ENCODE measurements at places on chromosomes 3 and 15.

DNA sequence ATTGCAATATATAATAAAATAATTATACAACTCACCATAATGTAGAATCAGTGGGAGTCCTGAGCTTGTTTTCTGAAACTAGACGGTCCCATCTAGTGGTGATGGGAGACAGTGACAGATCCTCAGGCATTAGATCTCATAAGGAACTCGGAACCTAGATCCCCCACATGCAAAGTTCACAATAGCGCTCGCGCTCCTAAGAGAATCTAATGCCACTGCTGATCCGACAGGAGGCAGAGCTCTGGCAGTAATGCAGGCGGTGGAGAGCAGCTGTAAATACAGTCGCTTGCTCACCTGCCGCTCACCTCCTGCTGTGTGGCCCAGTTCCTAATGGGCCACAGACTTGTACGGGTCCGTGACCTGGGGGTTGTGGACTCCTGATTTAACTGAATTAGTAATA is 87.8 kb downstream of the P3H2 start:
- DNase-seq: no peak

- DNase-seq: peak; percentile 21
Observed at GRCh38 chr3:119145500-119146167, at the start of gene TEX55. Gene TEX55 (plus strand): TSS chr3:119146165. CDS start chr3:119146190, 25 bp downstream.

- no peak for DNase-seq
Observed at GRCh38 chr3:95965704-95966336, 848.6 kb upstream of the EPHA6 start.

DNA sequence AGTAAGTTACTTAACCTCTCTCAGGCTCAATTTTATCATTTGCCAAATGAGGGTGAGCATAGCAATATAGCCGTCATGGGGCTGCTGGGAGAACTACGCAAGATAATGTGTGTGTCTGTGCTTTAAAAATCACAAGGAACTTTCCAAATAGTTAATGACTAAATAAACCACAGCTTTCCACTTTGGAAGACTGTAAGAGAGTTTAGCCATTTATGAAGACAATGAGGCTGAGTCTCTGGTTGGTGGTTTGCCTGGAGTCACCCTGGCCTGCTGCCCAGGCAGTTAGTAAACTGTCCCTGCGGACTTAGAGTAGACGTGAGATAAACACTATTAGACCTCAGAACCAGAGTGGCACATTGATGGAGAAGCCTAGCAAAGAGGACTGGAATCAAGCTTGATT is 357.7 kb downstream of the CLSTN2 start:
- peak; percentile 56 for DNase-seq

DNA sequence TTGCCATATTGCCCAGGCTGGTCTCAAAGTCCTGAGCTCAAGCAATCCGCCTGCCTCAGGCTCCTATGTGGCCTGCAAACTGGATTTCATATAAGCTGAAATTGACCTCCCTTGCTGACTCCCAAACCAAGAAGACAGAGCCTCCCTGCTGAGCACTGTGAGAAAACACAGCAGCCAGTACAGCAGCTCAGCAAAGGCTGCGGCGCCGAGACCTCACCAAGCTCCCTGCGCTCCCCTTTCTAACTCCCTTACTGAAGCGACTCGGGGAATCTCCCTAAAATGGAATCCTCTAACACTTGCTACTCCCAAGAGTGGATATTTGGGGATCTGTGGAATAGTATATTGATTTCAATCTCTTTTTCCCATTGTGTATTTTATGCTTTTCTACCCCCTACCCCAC is 34.6 kb downstream of the MUC20 start:
- DNase-seq: no peak

DNA sequence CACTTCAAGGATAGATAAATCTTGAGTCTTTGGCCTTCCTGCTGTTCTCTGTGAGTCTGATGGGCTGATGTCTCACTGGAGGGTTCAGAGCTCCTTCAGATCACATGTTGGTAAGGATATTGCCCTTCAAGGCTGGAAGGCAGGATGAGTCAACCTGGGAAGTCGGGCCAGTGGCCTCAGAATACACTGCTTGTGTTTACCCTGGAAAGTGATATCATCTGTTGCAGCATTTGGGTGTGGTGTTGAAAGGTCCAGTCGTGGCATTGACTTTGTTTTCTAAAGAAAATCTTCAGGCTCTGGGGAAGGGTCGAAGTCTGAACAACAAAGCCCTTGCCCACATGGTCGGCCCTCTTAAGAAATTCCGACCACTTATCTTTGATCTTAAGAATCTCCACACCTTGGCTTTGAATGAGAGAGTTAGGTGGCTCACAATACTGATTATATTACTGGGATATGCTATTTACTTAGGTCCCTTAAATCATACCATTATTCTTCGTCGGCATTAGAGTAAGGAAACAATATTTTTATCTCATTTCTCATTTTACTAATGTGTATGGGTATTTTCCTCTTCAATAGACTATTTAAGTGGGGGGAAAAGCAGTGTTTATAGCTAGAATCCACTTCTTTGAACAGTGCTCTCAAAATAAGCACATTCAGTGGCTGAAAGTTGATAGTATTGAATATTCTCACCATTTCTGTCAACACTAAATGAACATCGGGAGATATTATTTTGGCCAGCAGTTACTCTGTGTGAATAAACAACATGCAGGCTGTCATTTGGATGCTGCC is 303.9 kb upstream of the RASGRP1 start:
- DNase-seq: peak; percentile 90

DNA sequence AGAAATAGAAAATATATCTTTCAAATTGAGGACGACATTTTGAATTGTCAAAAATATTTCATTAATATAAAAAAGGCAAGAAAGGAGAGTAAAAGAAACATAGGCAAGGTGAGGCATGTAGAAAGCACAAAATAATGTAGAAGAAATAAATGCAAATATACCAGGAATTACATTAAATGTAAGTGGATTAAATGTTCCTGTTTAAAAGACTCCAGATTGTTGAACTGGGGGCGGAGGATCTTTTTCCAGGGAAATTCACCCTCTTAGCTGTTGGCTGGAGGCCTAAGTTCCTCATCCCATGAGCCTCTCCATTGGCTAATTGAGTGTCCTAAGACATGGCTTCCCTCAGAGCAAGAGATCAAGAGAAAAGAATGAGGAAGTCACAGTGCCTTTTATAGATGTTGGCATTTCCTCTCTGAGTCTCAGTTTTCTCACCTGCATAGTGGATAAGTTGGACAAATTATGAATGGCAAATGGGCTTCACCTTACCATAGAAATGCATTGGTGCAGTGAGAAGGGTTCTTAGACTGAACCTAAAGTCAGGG is 147.4 kb upstream of the SMAD3 start:
- no peak for DNase-seq

All from fibroblast of the conjunctiva (primary cell).